ENCODE measurements at places on chromosomes 4 and X.

- H3K27ac ChIP-seq: no peak overlapping the region
- H3K4me1 ChIP-seq: peaks cover 4% of the 10 kb centered on the region
- peaks cover 58% of the 10 kb centered on the region for H3K27me3 ChIP-seq
- no peak for DNase-seq
Measured at GRCh38 chr4:76499461-76499860, 64.4 kb downstream of the SHROOM3 start.

DNA sequence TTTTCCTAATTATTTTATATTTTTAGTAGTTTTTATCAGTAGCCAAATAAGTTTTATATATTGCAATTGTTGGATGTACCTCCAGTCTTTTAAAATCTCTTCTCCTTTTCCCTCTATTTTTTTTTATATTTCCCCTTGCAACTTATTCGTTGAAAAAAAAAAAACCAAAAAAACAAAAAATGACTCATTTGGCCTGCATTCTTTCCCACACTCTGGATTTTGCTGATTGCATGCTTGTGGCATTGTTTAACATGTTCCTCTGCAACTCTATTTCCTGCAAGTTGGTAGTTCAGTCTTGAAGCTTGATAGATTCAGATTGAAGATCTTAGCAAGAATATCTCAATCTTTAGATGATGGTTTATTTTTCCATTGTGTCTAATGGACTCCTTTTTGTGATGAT lies 260.6 kb upstream of the BOD1L1 start:
- peaks cover 5% of the 10 kb centered on the region for H3K27me3 ChIP-seq
- DNase-seq: no peak
- no peak overlapping the region for H3K27ac ChIP-seq

- no peaks in the 10 kb centered on the region for H3K36me3 ChIP-seq
- no peak overlapping the region for H3K27ac ChIP-seq
- H3K27me3 ChIP-seq: peaks cover 5% of the 10 kb centered on the region
- no peaks in the 10 kb centered on the region for H3K4me1 ChIP-seq
- no peak overlapping the region for H3K4me3 ChIP-seq
Measured at GRCh38 chrX:69107231-69107739, 58.0 kb downstream of the PJA1 start.

- no peaks in the 10 kb centered on the region for H3K4me1 ChIP-seq
- no peaks in the 10 kb centered on the region for H3K36me3 ChIP-seq
- DNase-seq: no peak
- H3K27me3 ChIP-seq: no peaks in the 10 kb centered on the region
- H3K4me3 ChIP-seq: no peak overlapping the region
Measured at GRCh38 chr4:103634236-103634635, 85.5 kb downstream of the TACR3 start.

- H3K4me1 ChIP-seq: peaks cover 2% of the 10 kb centered on the region
- no peak overlapping the region for H3K27ac ChIP-seq
- peak overlapping the region; percentile 31 for H3K4me3 ChIP-seq
- H3K27me3 ChIP-seq: peaks cover 47% of the 10 kb centered on the region
- no peak for DNase-seq
Measured at GRCh38 chr4:140684314-140684713, 71.9 kb downstream of the TBC1D9 start.

DNA sequence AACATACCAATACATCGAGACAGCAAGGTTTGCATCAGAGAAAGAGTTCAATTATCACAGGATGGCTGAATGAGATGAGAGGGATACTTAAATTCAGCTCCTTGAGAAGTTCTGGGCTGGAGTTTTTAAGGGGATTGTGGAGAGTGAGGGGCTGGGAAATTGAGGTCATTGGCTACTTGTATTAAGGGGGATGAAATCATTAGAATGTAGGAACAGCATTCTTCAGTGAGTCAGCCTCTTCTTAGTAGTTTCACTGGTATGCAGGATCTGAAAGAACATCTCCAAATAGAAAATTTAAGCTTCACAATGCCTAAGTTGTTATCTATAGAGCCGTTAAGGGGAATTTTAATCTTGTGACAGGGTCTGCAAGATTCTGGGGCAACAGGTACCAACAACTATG lies 211.6 kb upstream of the TAPT1 start:
- no peak overlapping the region for H3K4me3 ChIP-seq
- H3K27ac ChIP-seq: no peak overlapping the region
- H3K36me3 ChIP-seq: no peaks in the 10 kb centered on the region
- no peak for DNase-seq
- H3K27me3 ChIP-seq: no peaks in the 10 kb centered on the region

GRCh38 chrX:129449148-129449547 lies 74.1 kb downstream of the SMARCA1 start:
- H3K36me3 ChIP-seq: no peaks in the 10 kb centered on the region
- H3K4me3 ChIP-seq: no peak overlapping the region
- peaks cover 12% of the 10 kb centered on the region for H3K27me3 ChIP-seq
- no peak overlapping the region for H3K27ac ChIP-seq
- DNase-seq: no peak
- H3K4me1 ChIP-seq: no peaks in the 10 kb centered on the region

DNA sequence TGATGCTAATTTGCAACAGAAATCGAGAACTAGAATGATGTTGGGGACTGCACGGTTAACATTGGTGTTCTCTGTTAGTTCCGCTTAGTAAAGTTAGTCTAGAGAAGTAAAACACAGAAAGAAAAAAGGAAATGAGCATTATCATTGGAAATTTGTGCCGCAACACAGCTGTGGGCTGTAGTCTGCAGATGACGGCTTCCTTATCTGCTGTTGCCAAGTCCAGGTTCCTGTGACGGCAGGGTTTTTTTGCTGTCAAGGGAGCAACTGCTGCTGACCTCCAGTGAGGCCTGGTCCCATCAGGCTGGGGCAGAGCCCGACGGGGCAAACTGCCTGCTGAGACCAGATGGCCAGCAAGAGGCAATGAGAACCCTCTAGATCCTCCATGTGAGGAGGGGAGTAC lies 38.9 kb upstream of the PHEX start:
- peaks cover 4% of the 10 kb centered on the region for H3K36me3 ChIP-seq
- no peak overlapping the region for H3K4me3 ChIP-seq
- DNase-seq: no peak
- no peaks in the 10 kb centered on the region for H3K4me1 ChIP-seq
- no peaks in the 10 kb centered on the region for H3K27me3 ChIP-seq

DNA sequence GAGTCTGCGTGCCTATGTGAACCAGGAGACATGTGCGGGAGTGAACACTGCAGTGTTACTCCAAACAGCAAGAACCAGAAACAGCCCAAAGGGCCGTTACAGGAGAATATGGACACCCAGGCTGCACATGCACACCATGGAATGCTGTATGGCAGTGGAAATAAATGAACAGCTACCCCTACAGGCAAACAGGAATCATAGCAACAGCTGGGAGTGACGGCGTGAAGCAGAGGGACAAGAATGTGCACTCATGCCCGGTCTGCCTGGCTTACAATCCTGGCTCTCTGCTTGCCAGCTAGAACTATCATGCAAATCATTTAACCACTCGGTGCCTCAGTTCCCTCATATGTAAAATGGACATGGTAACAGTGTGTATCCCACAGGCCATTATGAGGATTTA lies 16.6 kb downstream of the GPKOW start:
- no peak overlapping the region for H3K27ac ChIP-seq
- H3K27me3 ChIP-seq: no peaks in the 10 kb centered on the region
- H3K36me3 ChIP-seq: peaks cover 5% of the 10 kb centered on the region
- DNase-seq: no peak

- no peak for DNase-seq
- H3K36me3 ChIP-seq: no peaks in the 10 kb centered on the region
- H3K4me3 ChIP-seq: no peak overlapping the region
Measured at GRCh38 chr4:111997785-111998184, 147.5 kb upstream of the FAM241A start.

GRCh38 chrX:133939655-133940302 lies 45.6 kb downstream of the GPC3 start:
- no peak overlapping the region for H3K27ac ChIP-seq
- no peak for DNase-seq

- peaks cover 47% of the 10 kb centered on the region for H3K4me1 ChIP-seq
- peak overlapping the region; percentile 92 for H3K4me3 ChIP-seq
- peaks cover 5% of the 10 kb centered on the region for H3K36me3 ChIP-seq
- peak overlapping the region; percentile 94 for H3K27ac ChIP-seq
- peak; percentile 37 for DNase-seq
Measured at GRCh38 chrX:1392376-1393068, 609 bp upstream of the SLC25A6 start.

- H3K36me3 ChIP-seq: peaks cover 5% of the 10 kb centered on the region
- no peak for DNase-seq
- H3K27ac ChIP-seq: no peak overlapping the region
- no peak overlapping the region for H3K4me3 ChIP-seq
- peaks cover 18% of the 10 kb centered on the region for H3K4me1 ChIP-seq
- H3K27me3 ChIP-seq: peaks cover 8% of the 10 kb centered on the region
Measured at GRCh38 chr4:153179100-153179499, 25.1 kb upstream of the TRIM2 start.

GRCh38 chr4:40546969-40547788 lies 82.5 kb downstream of the RBM47 start:
- no peak overlapping the region for H3K27ac ChIP-seq
- no peak for DNase-seq
- H3K4me1 ChIP-seq: peaks cover 10% of the 10 kb centered on the region

GRCh38 chrX:150880808-150881165 lies 17.7 kb downstream of the CD99L2 start:
- peaks cover 15% of the 10 kb centered on the region for H3K4me1 ChIP-seq
- H3K27ac ChIP-seq: peak overlapping the region; percentile 79
- peaks cover 5% of the 10 kb centered on the region for H3K36me3 ChIP-seq
- no peak for DNase-seq
- peak overlapping the region; percentile 56 for H3K4me3 ChIP-seq

DNA sequence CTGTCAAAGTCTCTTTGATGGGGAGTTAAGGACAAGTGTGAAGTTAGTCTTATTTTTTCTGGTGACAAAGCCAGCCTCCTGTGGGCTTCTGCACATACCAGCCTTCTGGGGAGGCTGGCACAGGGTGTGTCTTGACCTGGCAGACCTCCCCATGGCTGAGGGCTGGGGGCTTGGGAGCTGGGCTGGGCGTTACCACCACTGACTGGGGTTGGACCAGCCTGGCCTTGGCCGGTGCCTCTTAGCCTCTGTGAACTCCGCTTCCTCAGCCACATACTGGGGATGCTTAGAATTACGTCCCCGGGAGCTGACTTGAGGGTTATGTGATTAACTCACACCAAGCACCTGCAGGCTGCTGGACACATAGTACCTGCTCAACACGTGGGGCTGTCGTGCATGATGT lies 14.0 kb downstream of the SH3TC1 start:
- no peaks in the 10 kb centered on the region for H3K36me3 ChIP-seq
- H3K4me1 ChIP-seq: peaks cover 3% of the 10 kb centered on the region
- no peak for DNase-seq

- no peak overlapping the region for H3K27ac ChIP-seq
- no peak for DNase-seq
- H3K4me1 ChIP-seq: no peaks in the 10 kb centered on the region
- no peak overlapping the region for H3K4me3 ChIP-seq
- H3K27me3 ChIP-seq: no peaks in the 10 kb centered on the region
Measured at GRCh38 chr4:45985038-45985437, 138.8 kb downstream of the GABRG1 start.

DNA sequence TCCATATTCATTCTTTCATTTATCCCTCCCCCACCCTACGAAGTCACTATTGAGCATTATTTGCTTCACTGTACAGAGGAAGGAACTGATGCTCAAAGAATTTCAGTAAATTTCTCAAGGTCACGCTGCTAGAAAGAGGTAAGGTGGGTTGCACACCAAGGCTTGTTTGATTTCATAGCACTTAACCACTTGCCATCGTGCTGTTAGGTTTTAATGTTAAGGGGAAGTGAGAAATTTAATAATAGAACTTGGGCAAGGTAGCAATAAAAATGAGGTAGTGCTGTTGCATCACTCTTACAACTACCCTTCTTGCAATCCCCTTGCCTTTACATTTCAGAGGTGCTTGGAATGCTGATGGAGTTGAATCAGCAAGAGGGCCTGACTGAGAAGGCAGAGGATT lies 343.1 kb downstream of the MID1IP1 start:
- H3K4me3 ChIP-seq: no peak overlapping the region
- H3K4me1 ChIP-seq: no peaks in the 10 kb centered on the region
- no peak overlapping the region for H3K27ac ChIP-seq
- DNase-seq: no peak
- no peaks in the 10 kb centered on the region for H3K27me3 ChIP-seq

DNA sequence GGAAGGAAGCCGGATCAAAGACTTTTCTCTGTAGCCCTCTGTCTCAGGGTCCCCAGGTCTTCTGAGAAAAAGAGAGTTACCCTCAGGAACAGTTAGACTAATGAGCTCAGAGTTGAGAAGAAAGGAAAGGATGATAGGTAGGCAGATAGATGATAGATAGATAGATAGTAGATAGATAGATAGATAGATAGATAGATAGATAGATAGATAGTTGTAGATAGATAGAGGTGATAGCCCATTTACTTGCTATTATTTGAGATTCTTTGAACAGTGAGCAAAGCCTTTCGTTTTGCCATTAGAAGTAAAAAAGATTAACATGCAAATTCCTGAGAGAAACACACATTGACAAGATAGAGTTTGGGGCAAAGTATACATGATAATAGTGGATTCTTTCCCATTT lies 86.9 kb upstream of the KIT start:
- no peak for DNase-seq
- H3K4me1 ChIP-seq: peaks cover 12% of the 10 kb centered on the region
- H3K4me3 ChIP-seq: no peak overlapping the region
- H3K27ac ChIP-seq: no peak overlapping the region
- peaks cover 8% of the 10 kb centered on the region for H3K27me3 ChIP-seq
- no peaks in the 10 kb centered on the region for H3K36me3 ChIP-seq

DNA sequence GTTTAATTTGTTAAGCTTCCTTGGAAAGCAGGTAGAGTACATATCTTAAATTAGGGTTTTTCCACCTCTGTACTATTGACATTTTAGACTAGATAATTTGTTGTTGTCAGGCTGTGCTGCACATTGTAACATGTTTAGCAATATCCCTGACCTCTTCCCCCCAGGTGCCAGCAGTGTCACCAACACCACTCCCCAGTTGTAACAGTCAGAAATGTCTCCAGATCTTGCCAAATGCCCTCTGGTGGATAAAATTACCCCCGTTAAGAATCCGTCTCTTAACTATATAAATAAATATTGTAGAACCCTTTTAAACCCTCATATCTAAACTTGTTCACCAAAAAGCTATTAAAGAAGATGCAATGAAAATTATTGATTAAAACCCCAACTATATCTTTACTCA lies 161.5 kb downstream of the ARHGAP6 start:
- no peak overlapping the region for H3K4me3 ChIP-seq
- no peak overlapping the region for H3K27ac ChIP-seq
- DNase-seq: no peak
- no peaks in the 10 kb centered on the region for H3K4me1 ChIP-seq
- peaks cover 18% of the 10 kb centered on the region for H3K27me3 ChIP-seq

GRCh38 chrX:16786791-16787735 lies 797 bp downstream of the TXLNG start:
- no peaks in the 10 kb centered on the region for H3K36me3 ChIP-seq
- H3K4me3 ChIP-seq: peak overlapping the region; percentile 97
- peak; percentile 28 for DNase-seq
- H3K27me3 ChIP-seq: no peaks in the 10 kb centered on the region
- peak overlapping the region; percentile 86 for H3K27ac ChIP-seq

DNA sequence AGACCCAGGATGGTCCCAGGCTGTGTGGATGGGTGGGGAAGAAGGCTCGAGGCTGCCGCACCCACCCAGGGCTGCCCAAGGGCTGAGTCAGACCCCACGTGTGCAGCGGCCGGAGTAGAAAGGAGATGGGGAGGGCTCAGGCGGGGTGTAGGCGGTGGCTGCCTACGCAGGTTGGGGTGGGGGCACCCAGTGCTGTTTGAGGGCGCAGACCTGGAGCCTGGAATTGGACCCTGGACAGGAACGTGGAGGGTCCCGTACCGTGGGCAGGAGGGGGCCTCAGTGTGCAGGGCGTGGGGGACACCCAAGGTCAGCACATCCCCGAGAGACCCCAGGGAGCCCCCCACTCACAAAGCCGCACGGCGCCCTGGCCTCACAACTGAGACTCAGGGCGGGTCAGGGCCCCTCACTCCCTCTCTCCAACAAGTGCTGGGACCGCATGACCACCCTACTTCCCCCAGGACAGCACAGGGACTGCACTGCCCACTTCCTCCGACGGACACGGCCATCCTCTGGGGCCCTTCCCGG lies 79.9 kb downstream of the FAM53A start:
- no peaks in the 10 kb centered on the region for H3K36me3 ChIP-seq
- H3K27ac ChIP-seq: no peak overlapping the region
- peaks cover 10% of the 10 kb centered on the region for H3K4me1 ChIP-seq
